Kidney glomerular epithelial cell (primary cell): ENCODE measurements at places on chromosomes 1 and 21.

GRCh38 chr21:45251635-45252447, 35.9 kb downstream of the POFUT2 start:
- no peak for DNase-seq

DNA sequence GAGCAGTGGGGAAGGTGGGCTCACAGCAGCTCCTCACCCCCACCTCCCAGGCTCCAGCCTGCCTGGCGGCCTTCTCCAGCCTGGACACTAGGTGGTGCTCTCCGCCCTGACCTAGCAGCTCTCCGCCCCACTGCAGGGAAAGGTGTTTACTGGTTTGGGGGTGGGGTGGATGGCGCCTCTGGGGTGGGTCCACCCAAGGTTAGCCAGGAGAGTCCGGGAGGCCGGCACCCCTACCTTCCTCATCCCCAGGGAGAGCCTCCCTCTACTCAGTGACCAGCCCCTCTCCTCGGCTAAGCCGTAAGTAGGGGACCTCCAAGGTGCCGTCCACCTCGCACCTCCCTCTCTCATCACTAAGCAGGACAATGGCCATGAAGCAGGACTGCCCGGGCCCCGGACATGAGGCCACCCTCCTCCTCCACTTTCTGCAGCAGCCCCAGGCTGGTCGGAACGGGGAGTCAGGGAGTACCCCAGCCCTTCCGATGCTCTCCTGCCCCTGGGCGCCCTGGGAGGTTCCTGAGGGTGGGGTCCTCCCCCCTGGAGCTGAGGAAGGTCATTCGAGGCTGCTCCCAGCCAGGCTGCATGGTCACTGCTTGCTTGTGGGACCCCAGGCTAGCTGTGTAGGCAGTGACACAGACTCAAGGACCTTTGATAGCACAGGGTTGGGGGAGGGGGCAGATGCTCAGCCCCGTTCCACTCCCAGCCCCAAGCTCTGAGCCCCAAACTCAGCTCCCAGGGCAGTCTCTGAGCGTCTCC, 101.4 kb upstream of the VAMP3 start:
- DNase-seq, result no peak

- DNase-seq, result no peak
Measured at GRCh38 chr21:29185633-29186032, 55.2 kb downstream of the MAP3K7CL start.

GRCh38 chr1:55894521-55894920, 679.4 kb upstream of the USP24 start:
- no peak for DNase-seq

DNA sequence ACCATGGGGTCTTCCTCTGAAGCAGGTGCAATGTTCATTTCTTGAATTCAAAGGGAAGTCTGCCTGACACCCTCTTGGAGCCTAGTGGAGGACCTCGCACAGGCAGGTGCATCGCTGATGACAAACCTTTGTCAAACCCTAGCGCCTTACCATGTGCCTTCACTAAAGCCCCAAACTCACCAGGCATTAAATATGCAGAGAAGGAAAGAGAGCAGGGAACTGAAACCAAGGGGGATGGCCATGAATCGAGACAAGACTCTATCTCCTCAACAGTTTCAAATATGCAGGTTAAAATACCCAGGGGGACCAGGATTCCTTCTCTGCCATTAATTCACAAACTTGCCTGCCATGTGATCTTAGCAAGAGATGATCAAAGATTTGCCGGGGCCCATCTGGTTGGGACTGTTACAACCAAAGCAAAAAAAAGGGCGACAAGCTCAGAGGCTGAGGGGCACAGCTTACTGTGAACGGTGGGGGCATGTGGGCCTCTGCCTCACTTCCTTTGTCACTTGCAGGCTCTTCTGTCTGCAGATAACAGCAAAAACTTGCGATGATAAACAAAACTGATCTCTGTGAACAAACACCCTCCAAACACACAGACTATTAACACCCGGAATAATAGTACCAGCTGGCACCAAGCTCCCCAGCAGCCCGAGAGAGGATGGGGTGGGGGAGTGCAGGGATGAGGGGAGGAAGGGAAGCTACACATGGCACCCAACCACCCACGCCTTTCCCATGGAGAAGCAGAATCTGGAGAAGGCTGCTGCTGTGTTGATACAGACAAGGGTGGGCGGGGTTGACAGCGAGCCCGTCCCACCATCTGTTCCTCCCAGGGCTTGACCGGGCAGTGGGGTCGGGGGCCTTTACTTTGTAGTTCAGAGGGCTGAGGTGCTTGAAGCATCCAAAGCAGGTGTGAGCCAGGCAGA, 33.9 kb downstream of the TMEM63A start:
- DNase-seq, result no peak

DNA sequence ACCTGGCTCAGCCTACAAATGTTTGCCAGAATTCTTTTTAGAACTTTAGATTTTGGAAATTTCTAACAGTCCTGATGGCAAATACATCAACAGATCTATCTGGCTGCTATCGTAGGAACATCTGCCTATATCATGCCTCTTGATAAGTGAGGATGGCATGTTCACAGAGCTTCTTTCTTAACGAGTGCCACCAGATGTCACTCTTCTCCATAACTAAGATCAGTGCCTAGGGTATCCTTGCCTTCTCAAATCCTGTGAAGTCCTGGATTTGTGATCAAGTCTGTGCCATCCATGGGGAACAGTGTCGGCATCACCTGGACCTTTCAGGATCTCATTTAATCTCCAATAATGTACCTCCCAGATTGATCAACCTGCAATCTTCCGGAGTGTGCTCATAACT, 36.5 kb upstream of the CD5L start:
- peak; percentile 42 for DNase-seq

GRCh38 chr1:150976879-150977694, 2.5 kb upstream of the CERS2 start:
- DNase-seq, result peak; percentile 51

- no peak for DNase-seq
Measured at GRCh38 chr1:214934045-214934444, 148.5 kb upstream of the KCNK2 start.

DNA sequence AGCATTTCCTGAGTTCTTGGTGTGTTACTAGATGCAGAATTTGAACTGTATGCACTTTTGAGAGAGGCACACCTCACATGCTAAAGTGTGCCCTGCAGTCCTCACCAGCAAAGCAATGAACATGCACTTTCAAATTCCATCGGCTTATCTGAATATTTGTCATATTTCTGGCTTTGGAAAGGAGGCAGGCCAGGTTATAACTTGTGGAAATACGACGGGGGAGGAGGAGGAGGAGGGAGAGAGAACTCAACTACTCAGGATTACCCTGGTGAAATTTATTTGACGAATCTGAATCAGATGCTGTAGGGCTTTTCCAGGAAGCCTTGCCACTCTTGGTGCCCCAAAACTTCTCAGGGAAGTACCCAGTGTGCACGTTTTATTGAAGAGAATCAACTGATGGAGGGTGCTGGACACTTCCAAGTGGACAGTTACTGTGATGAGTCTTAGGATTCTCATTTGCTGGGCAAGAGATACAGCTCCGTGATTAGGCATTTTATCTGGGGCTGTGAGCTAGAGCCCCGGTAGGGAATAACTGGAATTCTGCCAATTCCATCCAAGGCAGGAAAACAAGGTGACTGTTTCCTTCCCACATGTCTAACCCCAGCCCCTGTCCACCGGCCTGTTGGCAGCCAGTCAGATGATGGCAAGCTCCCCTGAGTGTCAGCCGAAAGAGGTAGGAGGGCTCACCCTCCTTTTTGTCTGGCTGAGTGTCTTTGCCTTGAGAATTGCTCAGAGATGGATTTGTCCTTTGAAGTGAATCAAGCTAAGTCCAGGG, 3.8 kb downstream of the PDPN start:
- no peak for DNase-seq

DNA sequence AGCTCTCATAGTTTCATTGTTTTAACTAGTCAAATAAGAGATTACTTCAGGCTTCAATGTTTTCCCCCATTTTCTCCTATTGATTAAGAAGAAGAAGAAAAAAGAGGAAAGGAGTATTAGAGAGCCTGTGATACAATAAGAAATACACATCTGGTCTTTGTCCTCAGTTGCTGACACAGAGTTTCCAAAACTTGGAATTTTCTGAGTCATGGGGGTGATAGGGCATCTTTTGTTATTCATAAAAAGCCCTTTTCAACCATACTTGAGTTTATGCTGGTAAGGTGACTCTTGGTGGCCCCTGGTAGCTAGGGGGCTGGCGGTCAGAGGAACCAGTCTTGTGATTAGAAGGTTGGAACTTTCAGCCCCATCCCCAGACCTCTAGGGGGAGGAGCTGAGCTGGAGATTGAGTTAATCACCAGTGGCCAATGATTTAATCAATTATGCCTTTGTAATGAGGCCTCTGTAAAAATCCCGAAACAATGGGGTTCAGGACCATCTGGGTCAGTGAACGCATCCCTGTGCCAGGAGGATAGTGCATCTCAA, 28.9 kb upstream of the KLF18 start:
- no peak for DNase-seq

DNA sequence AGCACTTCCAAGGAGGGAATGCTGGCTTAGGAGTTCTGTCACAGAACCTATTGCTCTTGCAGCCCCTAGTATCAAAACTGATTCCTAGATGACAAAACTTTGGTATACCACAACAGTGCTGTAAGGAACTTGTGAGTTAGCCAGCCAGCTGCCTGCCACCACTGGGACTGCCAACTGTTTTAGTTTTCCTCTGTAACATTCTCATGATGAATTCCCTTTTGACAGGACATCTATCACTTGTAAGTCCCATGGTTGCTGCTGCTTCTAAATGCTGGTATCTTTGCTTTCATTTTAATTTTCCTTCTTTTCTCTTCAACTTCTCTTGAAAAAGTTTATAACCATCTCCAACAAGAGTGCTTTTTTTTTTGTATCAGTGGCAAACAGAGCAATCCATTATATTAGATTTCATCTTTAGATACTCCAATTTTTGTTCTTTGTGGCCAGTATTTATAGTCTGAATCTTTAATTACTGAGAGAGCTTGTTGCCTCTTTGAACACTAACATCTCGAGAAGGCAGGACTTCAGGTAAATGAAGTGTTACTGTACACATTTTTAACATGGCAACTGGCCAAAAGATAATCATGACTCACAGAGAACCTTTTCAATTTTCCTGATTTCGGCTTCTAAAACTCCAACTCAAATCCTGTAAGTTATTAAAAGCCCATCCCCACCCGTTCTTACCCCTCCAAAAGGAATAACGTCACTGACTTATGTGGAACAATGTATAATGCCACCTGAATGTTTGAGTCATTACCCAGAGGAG, 19.8 kb downstream of the DBT start:
- DNase-seq, result no peak

DNA sequence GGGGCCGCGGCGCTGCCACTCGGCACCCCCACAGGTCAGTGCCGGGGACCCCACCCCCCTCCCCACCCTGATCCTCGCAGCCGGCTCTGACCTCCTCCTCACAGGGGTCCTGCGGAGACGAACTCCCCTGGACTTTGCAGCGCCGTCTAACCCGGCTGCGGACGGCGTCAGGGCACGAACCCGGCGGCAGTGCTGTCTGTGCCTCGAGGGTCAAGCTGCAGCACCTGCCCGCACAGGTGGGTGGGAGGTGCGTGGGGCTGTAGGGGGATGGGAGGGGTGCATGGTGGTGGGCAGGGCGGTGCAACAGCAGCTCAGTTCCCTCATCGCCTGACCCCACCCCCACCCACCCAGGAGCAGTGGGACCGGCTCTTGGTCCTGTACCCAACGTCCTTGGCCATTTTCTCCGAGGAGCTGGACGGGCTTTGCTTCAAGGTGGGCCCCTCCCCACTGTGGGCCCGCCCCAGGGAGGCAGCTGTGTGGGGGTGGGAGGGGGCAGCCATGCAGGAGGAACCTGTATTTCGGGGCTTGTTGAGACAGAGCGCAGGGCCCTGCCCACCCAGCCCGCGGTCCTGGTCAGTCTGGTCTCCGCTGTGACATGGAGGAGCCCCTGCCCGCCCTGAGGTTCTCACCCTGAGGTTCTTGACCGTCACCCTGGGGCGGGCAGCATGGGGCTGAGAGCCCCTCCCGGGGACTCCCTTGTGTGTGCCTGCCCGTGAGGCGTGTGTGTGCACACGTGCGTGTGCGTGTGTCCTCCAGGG, 4.9 kb downstream of the PLEKHN1 start:
- DNase-seq, result no peak

DNA sequence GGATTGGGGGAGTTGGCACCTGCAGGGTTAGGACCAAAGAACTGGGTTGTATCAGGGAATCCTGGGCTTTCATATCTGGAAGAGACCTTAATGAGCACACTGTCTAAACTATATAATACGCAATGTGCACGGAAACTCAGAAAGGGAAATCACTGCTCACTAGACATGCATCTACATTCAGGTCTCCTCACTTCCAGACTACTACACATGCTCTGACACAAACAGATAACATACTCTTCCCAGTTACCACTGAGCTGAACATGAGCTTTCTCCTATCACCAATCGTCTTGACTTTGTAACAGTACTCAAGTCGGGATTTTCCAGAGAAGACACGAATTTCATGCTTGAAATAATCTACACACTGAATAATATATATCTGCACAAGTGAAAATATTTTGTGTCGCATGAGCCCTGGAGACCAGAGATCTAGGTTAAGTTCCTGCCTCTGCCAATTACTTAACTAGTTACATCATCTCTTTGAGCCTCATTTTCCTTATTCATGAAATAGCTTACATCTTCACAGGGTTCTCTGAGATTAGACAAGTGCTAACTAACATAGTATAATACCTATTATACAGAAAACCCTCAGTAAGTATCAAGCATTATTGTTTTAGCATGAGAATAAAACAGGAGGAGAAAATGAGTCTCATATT, 101.1 kb downstream of the JAK1 start:
- DNase-seq, result no peak

- no peak for DNase-seq
Measured at GRCh38 chr1:172533513-172534151, 682 bp downstream of the SUCO start.

DNA sequence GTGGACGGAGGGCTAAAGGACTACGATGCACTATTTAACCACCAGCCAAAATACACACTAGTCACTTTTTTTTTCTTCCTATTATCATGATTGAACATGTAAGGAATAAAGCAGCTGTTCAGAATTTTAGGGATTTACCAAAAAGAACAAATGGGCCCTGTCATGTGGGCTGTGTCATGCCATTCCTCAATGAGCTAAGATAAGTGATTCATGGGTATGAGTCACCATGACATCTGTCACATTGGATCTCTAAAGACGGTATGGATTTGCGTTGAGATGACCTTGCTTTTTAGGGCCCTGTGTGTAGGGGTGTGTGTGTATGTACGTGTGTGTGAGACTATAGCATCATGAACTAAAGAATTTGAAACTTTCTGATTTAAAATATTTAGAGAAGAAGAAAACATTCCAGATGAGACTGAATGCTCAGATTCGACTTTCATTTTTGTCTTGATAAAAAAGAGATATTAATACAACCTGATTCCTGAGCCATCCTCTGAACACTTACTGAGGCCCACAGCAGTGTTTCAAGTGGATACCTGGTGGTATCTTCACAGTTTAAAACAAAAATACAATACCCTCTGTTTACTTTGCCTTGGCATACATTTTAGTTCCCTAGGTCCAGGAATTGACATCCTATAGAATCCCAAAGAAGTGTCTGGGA, 246.1 kb upstream of the DUSP10 start:
- DNase-seq, result no peak

- DNase-seq, result no peak
Measured at GRCh38 chr1:234927312-234927970, 201.2 kb downstream of the TOMM20 start.

- DNase-seq, result no peak
Measured at GRCh38 chr1:26538480-26539412, 9.2 kb downstream of the RPS6KA1 start.
